Activated CD4-positive, alpha-beta T cell treated with anti-CD3 and anti-CD28 coated beads, Interleukin-2, amount 50 U/mL, for 48 hours (primary cell): ENCODE measurements at places on chromosomes 5 and 9.

- no peak for DNase-seq
Observed at GRCh38 chr5:79772651-79773050, 83.0 kb downstream of the CMYA5 start.

GRCh38 chr5:103503066-103503465 lies 59.5 kb downstream of the NUDT12 start:
- no peak for DNase-seq

DNA sequence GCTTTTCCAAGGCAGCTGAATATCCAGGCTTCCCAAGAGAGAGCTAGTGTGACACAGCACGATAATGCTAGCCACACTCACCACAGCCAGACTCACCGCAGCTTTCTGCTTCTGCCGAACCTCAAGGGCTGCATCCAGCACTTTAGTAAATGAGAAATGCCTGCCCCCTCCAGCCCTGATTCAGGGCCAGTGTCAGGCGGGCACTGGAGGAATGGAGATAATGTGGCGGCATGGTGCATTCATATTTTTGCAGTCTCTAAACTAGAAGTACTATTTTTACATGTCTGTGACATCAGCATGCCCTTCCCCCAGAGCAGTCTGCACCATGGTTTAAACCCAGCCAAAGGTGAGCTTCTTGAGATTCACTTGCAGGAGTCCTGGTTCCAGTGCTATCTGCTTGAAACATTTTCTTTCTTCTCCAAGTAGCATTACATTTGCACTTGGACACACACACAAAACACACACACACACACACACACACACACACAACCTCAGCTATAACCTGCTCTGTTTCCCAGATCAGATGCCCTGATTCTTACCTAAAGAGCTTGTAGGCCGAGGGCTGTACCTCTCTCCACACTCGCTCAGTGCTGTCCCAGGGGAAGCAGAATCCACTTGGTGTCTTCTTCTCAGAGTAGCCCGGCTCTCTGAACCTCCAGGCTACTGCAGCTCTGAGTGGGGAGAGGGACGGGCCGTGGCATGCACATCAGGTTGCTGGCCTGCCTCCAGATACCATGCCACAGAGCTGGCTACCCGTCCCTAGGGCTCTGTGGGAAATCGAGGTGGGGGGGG lies at the start of gene FGF1:
TSS of gene FGF1 (minus strand) at position 673 of the 792 bp plus-strand sequence. CDS start 71,963 bp downstream, outside the sequence.
- DNase-seq: no peak

DNA sequence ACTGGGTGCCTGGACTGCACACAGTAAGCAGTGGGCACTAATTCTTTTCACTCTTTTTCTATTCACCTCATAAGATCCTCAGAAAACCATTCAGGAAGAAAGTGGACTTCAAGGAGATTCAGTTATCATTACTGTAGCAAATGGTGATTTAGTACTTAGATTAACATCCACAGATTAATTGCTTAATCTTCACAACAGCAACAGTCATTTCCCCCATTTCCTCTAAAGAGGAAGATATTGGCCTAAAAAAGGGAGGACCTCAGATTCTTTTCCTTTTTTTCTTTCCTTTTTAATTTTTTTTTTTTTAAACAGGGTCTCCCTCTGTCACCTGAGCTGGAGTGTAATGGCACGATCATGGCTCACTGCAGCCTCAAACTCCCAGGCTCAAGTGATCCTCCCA lies 64.4 kb downstream of the AUH start:
- no peak for DNase-seq

DNA sequence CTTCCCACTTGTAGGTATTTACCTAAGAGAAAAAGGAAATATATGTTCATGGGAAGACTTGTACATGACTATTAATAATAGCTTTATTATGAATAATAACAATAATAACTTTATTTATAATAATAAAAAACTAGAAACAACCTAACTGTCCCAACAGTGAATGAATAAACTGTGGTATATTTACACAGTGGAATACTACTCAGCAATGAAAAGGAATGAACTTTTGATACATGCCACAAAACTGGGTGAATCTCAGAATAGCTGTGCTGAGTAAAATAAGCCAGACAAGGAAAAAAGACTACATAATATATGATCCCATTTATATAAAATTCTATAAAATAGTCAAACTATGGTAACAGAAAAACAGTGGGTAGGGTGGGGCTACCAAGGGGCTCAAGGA lies 88.7 kb downstream of the SCAMP1 start:
- DNase-seq: no peak
